Vagina (tissue), 2 donors: ENCODE measurements at places on chromosomes 6 and 20.

DNA sequence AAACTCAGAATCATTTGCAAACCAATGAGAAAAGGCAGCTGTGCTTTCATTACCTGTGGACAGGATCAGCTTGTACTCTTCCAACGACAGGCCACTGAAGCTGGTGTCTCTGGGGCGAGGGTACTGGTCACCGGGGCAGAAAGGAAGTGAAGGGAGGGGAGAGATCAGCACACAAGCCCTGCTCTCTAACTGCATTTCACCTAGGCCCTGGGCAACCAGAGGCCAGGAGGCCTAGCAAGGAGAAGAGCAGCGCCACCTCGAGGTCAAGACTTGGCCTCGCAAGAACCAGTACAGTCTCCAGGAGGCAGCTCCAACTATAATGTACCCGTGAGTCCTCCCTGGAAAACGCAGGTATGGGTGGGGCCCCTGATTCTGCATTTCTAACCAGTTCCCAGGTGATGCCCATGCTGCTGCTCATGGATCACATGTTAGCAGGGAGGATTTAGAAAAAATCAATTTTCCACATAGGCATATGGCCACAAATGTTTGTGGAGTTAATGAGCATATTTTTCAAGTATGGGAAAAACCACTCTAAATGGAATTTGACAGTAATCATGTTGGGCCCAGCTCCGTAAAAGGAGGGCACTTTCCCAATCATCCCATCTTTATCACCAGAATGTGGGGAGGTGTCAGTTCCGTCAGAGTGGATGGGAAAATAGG lies 11.0 kb downstream of the UQCC2 start:
- peaks cover 36% of the 10 kb centered on the region for H3K4me1 ChIP-seq
- H3K27ac ChIP-seq = peak overlapping the region; percentile 34
- H3K27me3 ChIP-seq = no peaks in the 10 kb centered on the region
- H3K4me3 ChIP-seq = no peak overlapping the region
- DNase-seq = no peak
- no peaks in the 10 kb centered on the region for H3K36me3 ChIP-seq

GRCh38 chr20:44066645-44067606 lies 120.1 kb downstream of the JPH2 start:
- no peak overlapping the region for H3K27ac ChIP-seq
- H3K36me3 ChIP-seq = no peaks in the 10 kb centered on the region
- H3K27me3 ChIP-seq = no peaks in the 10 kb centered on the region
- no peak overlapping the region for H3K4me3 ChIP-seq
- H3K4me1 ChIP-seq = no peaks in the 10 kb centered on the region

DNA sequence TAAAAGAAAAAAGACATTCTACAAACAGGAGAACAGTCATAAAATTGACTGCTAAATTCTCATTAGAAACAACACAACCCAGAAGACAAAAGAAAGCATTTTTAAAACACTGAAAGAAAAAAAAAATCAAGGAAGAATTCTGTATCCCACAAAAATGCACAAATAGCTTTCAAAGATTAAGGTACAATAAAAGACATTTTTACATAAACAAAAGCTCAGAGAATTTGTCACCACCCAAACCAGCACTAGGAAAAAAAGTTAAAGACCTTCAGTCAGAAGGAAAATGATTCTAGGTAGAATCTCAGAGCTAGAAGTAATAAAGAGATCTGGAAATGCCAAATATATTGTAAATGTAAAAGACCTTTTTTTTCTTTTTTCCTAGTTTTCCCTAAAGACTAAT lies 252.4 kb downstream of the CLIC5 start:
- no peaks in the 10 kb centered on the region for H3K36me3 ChIP-seq
- no peaks in the 10 kb centered on the region for H3K27me3 ChIP-seq
- H3K4me1 ChIP-seq = no peaks in the 10 kb centered on the region
- H3K27ac ChIP-seq = no peak overlapping the region
- H3K4me3 ChIP-seq = no peak overlapping the region

DNA sequence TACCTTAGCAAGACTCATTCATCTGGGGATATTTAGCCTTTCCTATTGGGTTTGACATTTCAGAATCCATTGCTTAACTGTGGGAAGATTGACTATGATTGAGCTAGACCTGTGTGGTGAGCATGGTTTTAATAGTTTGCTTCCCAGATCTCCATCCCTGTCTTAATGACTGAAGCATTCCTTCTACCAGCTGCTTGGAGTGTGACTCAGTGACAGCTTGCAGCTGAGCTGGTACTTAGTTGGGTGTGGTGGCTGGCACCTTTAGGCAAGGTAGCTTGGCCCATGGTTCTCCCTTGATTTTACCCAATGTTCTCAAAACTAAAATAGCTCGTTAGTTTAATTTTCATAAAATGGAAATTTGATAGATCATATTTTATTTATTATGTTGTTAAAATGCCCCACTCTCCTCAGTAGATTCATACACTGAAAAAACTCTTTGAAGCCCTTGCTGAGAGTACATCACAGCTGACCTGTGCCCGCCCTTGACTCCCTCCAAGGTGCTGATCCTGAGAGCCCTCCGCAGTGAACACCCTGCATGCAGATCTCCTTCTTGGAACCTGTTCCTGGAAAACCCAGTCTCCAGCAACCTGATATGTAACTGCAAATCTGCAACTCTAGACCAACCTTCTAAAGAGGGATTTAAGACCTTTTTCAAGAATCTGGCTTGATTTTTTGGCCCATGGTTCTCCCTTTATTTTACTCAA lies 19.1 kb downstream of the DOK5 start:
- H3K27ac ChIP-seq = no peak overlapping the region
- no peaks in the 10 kb centered on the region for H3K4me1 ChIP-seq
- H3K27me3 ChIP-seq = no peaks in the 10 kb centered on the region
- DNase-seq = no peak
- no peaks in the 10 kb centered on the region for H3K36me3 ChIP-seq

GRCh38 chr6:166687879-166688205 lies 60.8 kb upstream of the RPS6KA2 start:
- no peak overlapping the region for H3K4me3 ChIP-seq
- H3K27ac ChIP-seq = no peak overlapping the region
- H3K36me3 ChIP-seq = no peaks in the 10 kb centered on the region
- H3K4me1 ChIP-seq = peaks cover 11% of the 10 kb centered on the region

DNA sequence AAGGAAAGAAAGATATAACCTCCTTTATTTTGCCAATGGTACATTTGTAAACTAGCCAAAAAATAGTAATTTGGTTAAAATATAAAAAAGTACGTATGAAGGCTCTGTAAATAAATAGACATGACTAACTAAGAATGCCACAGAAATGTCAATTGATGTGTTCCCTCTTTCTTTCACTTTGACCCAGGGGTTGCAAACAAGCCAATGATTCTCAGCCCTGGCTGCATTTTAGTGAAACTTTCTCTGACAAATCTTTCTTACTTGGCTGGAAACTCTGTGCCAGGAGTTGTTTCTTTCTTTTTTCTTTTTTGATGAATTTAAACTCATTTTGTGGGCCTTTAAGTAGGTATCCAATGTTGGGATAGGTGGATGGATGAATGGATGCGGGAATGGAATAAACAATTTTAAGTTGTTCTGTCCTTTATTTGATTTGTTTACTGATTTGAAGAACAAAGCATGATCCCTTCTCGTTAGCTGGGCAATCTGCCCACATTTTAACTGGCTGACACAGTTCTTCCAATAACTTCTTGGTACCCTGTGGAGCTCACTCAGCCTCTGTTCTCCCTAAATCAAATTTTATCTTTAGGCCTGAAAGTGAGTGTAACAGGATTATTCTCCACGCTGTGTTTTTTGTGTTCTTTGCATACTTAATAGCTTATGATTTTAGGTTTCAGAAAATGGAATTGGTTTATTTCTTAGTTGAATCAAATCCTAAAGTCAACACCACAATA lies 58.6 kb upstream of the GCLC start:
- H3K27ac ChIP-seq = peak overlapping the region; percentile 23
- no peaks in the 10 kb centered on the region for H3K27me3 ChIP-seq
- H3K4me3 ChIP-seq = no peak overlapping the region
- no peak for DNase-seq
